Stimulated activated CD4-positive, alpha-beta T cell treated with anti-CD3 and anti-CD28 coated beads, Interleukin-15, amount 100 ng/mL, for 1 hour (primary cell): ENCODE measurements at places on chromosomes 6 and 20.

GRCh38 chr20:58045579-58045978 lies 182.9 kb downstream of the ANKRD60 start:
- no peak for DNase-seq

GRCh38 chr20:40646361-40646760 lies 42.7 kb downstream of the MAFB start:
- no peak for DNase-seq

- no peak for DNase-seq
Measured at GRCh38 chr20:47438464-47439381, 63.0 kb upstream of the NCOA3 start.

- no peak for DNase-seq
Measured at GRCh38 chr6:93337014-93337413, 82.3 kb downstream of the EPHA7 start.

DNA sequence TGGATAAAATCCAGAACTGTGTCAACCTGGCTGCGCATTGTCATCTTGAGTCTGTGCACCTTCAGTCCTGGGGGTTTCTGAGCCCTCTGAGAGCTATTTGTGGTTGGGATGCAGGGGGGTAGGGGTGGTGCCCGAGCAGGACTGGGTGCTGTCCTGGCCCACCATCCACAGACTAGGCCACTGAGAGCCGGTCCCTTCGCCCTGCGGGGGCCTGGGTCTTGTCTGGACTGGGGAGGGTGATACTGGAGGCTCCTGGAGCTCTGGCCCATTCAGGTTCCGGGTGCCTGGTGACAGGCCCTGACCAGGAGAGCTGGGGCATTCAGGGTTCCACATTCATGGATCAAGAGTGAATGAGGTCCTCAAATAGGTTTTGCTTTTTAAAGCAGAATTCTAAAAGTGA lies 20.9 kb downstream of the SPDEF start:
- DNase-seq = no peak

DNA sequence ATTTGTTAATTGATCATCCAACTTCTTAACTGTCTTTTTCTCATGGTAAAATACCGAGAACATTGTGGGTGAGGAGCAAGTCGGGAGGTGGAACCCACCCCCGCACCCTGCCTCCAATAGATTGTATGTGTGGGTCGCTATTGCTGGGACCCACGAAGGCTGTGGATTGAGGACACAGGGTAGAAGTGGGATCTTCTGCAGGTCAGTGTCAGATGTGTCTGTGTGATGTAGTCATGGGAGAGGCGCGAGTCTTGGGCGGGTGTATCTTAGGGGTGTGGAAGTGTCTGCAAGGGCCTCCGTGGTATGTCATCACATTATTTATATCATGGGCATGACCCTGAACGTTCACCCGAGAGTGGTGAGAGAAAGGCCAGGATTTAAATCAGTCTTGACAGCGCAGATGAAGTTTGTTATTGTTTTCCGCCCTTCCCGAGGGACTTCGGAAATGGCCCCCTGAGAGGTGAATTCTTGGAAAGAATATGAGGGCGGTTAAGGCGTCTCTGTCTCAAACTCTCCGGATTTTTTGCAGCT lies 472 bp upstream of the PAQR8 start:
- DNase-seq = peak; percentile 7

GRCh38 chr6:43716099-43716498 lies 28.5 kb upstream of the MRPS18A start:
- DNase-seq = no peak

GRCh38 chr20:16583474-16583873 lies 10.2 kb upstream of the KIF16B start:
- DNase-seq = no peak

DNA sequence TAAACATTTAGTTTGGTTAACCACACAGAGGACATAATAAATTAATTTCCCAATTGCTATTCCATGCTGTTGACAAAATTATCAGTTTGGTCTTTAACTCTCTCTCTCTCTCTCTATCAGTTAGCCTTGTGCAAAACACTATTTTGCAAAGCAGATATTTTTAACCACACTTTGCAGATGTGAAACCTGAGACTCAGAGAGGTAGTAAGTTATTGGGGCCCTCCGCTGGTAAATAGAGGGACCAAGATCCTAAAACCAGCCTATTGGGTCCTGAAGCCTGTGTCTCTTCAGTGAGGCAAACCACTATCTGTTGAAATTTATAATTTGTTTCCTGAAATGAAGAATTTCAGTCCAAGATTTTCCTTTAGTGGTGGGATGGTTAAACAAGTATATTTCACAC lies 231.0 kb downstream of the SOD2 start:
- DNase-seq = no peak
